Nucleus accumbens (tissue), 56 donors: ENCODE measurements at places on chromosomes 6 and 20.

DNA sequence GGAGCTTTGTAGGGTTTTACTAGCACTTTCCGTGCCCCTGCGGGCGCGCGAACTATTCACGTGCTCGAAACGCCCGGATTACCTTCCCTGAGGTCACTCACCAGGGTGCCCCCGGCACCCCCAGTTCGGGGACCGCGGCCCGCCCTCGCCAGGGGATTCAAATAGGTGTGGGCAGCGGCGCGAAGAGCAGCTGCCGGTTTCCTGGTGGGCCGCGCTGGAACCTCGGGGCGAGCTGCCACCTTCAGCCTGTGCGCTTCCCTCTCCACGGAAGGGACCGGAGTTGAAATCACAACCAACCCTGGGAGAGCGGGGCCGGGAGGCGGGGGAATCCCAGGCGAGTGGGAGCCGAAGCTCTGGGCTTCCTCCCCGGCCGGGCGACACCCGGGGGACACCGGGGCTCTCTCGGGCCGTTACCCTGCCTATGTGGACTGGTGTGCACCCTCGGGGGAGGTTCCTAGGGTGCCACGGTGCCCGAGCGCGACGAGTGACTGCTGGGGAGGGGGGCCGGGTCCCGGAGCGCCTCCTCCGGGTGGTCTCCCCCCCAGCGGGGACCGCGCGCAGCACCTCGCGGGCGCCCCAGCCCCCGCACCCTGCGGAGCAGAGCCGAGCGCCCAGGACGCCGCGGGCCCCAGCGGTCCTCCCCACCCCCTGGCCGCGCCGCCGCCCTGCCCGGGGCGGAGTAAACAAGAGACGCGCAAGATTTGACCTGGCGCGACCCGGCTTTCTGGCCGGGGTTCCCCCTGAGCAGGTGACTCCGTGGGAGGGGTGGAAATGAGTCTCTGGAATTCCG is 2.1 kb upstream of the HIVEP2 start:
- DNase-seq = peak; percentile 63

- no peak for DNase-seq
Observed at GRCh38 chr20:62908971-62909791, 17.1 kb downstream of the DIDO1 start.

- no peak for DNase-seq
Observed at GRCh38 chr6:109491207-109491938, 8.4 kb upstream of the ZBTB24 start.

- DNase-seq = no peak
Observed at GRCh38 chr20:59864726-59865125, 68.7 kb downstream of the SYCP2 start.
